ENCODE measurements at places on chromosomes 11 and 22.

- DNase-seq, result no peak
These were observed 13.1 kb downstream of the UBASH3B start for GRCh38 chr11:122668562-122669090.

DNA sequence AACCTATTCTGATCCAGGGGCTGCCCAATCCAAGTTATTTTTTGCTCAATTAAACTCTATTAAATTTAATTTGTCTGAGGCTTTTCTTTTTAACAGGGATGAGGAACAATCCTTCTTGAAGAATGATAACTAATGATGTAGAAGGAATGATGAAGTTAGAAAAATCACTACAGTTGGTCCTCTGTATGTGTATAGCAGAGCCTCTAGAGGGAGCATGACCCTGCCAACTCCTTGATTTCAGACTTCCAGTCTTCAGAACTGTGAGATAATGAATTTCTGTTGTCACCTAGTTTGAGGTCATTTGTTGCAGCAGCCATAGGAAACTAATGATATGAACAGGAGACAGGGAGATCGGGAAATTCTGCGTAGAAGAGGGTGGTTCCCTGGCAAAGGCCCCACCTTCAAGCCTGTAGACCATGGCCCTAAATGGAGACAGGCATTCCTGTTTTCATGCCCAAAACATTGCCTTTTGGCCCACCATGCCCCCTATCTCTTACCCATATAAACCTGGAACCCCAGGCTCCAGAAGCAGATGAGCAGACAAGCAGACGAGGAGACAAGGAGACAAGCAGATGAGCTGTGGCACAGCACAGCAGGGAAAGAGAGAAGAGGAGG, 7.7 kb upstream of the QSER1 start:
- DNase-seq, result no peak

- DNase-seq, result peak; percentile 31
These were observed 71.5 kb upstream of the VSTM5 start for GRCh38 chr11:93921695-93922468.

DNA sequence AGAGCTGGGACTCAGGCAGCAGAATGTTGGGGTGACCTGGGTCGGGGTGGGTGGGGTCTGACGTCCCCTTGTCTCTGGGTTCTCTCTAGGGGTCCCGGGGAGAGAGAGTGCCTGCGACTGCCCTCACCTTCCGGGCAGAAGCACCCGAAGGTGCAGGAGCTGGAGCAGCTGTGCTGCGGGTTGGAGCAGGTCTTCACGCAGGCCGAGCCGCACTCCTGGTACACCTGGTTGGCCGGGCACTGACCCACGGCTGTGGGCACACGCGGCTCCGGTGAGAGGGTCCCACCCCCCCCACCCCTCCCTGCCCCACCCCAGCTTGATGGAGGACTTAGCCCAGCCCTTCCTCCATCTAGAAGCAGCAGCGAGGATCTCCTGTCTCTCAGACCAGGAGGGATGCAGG, 6.4 kb downstream of the MUC6 start:
- no peak for DNase-seq

GRCh38 chr11:35322318-35322979, 96.9 kb downstream of the SLC1A2 start:
- peak; percentile 32 for DNase-seq

DNA sequence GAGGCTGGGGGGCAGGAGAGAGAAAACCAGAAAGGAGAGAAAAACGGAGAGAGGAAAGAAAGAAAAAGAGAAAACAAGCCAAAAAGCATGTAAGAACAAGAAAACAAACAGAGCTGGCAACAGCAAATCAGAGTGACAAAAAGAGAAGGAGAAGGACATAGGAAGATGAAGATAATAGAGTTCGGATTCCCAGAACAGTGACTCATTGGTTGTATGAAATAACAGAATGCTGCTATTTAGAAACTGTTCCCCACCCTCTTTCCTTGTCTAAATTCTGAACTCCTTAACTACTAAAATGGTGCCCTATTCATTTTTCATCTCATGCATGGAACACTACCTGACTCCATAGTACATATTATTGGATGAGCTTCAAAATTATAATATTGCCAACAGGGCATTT, 317.4 kb downstream of the C11orf87 start:
- no peak for DNase-seq

GRCh38 chr11:67401495-67402191, at the start of gene PPP1CA:
TSS of gene PPP1CA (minus strand) at chr11:67401858. CDS start at chr11:67401782, 76 bp downstream.
- peak; percentile 81 for DNase-seq

GRCh38 chr22:42001706-42002105, 3.1 kb downstream of the WBP2NL start:
- DNase-seq, result no peak

- DNase-seq, result peak; percentile 75
These were observed 164.0 kb upstream of the RASSF10 start for GRCh38 chr11:12845163-12845562.

GRCh38 chr11:75532200-75533048, 6.7 kb upstream of the GDPD5 start:
- peak; percentile 90 for DNase-seq

DNA sequence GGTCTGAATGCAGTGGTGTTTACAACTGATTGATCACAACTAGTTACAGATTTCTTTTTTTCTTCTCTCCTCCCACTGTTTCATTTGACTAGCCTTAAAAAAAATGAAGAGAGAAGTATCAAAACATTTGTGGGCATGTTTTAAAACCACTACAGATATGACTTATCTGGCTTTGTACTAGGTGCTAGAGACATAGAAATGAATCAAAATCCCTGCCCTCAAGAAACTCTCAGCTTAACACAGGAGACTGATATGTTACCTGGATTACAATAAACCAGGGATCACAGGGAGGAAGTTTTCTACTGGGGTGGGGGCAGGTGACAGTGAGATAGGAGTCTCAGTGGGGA, 25.2 kb upstream of the CTR9 start:
- no peak for DNase-seq

- DNase-seq, result no peak
These were observed 48.9 kb downstream of the ST3GAL4 start for GRCh38 chr11:126404367-126404766.

DNA sequence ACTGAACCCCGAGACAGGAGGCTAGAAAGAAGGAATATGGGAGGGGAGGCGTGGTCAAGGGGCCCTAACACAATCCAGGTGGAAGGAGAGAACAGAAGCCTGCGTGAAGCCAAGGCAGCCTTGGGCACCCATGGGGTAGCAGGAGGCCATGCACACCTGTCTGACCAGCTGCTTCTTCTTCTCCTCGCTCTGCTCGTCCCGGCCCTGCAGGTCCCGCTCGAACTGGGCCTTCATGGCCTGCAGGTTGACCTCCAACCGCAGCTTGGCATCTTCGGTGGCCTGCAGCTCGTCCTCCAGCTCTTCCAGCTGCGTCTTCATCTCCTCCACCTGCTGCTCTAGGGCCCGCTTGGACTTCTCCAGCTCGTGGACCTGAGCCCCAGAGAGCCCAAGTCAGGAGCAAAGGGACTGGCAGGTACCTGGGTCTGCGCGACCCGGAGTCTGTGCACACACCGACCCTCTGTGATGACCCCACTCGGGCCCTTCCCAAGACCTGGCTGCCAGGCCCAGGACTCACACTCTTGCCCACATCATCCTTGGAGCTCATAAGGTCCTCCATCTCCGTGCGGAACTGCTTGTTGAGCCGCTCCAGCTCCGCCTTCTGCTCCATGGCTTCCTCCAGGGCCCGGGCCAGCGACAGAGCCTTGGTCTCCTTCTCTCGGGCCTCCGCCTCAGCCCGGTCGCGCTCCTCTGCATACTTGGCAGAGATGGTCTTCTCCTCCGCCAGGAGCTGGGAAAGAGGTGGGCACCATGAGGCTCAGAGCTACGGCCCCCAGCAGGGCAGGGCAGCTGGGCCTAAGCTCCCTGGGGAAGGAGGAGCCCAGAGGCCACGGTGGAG, 35.9 kb downstream of the APOL1 start:
- no peak for DNase-seq

GRCh38 chr22:20970939-20971657, 4.0 kb downstream of the AIFM3 start:
- DNase-seq, result no peak

- DNase-seq, result no peak
These were observed 50.7 kb upstream of the ANO1 start for GRCh38 chr11:70027451-70027850.

DNA sequence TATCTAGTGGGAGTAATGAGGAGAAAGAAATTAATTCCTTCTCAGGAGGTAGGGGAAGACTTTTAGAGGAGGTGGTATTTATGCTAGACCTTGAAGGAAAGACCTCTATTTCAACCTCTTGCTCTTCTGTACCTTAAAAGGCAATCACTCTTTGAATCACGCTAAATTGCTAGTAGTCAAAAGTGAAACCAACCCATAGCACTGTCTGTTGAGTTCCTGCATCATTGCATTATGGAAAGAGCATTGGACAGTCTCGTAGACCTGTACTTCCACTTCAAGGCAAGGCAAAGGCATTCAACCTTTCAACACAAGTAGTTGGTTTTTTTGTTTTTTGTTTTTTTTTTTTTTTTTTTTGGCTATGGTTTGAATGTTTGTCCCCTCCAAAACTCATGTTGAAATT, 770.4 kb downstream of the ETS1 start:
- no peak for DNase-seq

GRCh38 chr22:27474112-27474571, 327.4 kb downstream of the MN1 start:
- DNase-seq, result no peak

GRCh38 chr11:69646493-69647389, 5.8 kb downstream of the CCND1 start:
- DNase-seq, result no peak

GRCh38 chr22:50569041-50569459, 6.3 kb upstream of the SYCE3 start:
- no peak for DNase-seq

DNA sequence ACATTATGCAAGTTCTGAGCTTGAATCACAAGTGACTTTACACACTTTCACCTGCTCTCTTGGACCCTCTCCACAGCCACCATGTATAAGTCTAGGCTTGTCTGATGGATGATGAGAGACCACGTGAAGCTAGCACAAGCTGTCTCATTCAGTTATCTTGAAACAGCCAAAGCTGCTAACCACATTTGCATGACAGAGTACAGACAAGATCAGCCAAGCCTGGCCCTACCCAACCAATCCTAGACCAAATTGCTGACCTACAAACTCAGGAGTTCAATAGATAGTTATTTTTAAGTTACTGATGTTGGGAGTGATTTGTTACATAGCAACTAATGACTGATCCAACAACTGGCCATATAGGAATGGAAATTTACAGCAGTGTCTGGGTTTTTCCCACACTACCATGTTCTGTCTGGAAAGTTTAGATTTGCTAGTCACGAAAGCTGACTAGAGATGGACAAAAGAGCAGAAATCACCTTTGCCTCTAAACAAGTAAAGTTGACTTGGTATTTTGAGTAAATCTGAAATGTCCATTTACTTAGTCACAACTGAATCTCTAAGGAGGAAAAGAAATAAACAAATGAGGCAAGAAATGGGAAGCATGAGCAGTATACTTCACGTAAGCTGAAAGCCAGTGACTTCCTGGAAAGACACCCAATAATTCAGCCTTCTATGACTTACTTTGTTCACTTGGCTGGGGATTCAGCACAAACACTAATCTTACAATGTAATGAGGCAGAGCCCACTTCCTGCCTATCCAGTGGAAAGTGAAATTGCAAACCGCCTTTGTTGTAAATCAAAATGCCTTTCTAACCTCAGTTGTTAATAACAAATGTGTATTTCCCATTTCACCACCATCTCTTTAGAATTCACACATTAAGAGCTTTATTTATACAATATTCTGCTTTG, 101.7 kb downstream of the FAM181B start:
- no peak for DNase-seq

GRCh38 chr22:20928573-20928967, 11.4 kb downstream of the CRKL start:
- DNase-seq, result no peak

DNA sequence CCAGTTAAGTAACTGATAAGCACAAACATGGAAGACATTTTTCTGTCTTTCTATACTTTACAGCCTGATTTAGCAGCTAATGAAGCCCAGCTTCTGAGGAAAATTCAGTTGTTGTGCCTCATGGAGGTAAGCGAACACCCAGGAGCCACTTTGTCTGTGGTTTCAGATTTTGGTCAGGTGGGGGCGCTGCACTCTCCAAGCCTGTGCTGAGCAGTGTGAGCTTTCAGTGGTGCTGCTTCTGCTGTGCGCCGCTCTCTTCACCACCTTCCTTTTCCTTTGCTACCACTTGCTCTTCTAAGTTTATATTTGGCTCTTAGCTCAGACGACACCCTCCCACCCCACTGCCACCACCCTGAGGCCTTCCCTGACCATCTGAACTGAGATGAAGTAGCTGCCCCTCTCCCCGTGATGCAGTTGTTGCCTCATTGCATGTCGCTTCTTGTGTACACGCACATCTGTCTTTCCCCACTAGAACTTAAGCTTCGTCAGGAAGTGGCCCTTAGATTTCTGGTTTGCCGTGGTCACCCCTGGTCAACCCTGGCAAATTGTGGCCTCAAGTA, 14.0 kb downstream of the PSMD13 start:
- DNase-seq, result no peak

DNA sequence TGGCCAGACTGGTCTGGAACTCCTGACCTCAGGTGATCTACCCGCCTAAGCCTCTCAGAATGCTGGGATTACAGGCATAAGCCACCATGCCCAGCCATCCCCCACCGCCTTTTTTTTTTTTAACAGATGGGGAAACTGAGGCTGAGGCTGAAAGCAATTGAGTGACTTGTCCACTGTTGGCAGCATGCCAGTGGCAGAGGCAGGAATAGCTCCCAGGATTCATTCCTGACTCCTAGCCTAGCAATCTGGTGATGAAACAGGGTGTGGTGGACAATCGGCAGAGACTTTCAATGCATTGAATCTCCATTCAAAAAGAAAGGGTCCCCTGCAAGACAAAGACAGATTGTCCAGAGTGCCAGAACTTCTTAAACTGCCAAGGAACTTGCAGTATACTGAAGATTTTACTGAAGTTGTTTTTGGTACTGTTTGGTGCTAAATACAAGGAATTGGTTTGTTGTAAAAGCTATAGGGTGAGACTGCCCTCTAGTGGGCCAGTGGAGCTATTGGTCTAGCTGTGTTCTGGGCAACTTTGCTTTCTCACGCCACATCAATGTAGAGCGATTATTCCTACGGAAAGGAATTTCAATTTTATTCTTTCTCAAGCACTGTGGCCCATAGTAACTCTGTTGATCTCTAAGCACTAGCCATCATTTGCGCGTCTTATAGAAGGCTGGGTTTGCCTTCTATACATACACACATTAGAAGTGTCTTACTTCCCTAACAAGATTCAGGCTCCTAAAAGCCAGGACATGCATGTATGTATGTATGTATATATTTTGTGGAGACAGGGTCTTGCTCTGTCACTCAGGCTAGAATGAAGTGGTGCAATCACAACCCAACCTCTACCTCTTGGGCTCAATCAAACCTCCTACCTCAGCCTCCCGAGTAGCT, 21.0 kb downstream of the C22orf31 start:
- DNase-seq, result peak; percentile 71

GRCh38 chr11:102184269-102184987, 74.2 kb downstream of the YAP1 start:
- no peak for DNase-seq
